ENCODE measurements at places on chromosomes 1 and 21.

DNA sequence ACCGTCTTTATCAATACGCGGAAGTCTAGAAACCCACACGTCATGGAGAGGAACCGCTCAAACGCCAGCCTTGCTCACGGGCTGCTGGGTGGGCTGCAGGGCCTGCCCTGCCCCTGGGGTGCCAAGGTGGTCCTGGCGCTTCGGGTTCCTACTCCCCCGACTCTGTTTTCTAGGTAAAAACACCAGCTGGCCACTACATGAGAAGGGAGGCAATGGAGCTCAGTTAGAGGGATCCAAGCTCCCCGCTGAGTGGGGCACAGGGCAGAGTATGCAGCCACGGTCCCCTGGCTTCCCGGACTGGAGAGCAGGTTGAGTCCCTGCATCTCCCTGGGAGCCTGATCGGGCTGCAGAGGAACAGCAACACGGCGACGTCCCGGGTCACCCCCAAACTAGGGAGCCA lies 41.2 kb upstream of the RIPK4 start:
- H3K27ac ChIP-seq, result no peak overlapping the region
- H3K27me3 ChIP-seq, result no peaks in the 10 kb centered on the region
- H3K36me3 ChIP-seq, result peaks cover 3% of the 10 kb centered on the region
- no peaks in the 10 kb centered on the region for H3K4me1 ChIP-seq
- no peak overlapping the region for H3K4me3 ChIP-seq
- no peak for DNase-seq

GRCh38 chr1:229862017-229862774 lies 204.8 kb upstream of the GALNT2 start:
- no peak overlapping the region for H3K4me3 ChIP-seq
- peaks cover 10% of the 10 kb centered on the region for H3K4me1 ChIP-seq
- DNase-seq, result no peak
- H3K27ac ChIP-seq, result no peak overlapping the region
- no peaks in the 10 kb centered on the region for H3K27me3 ChIP-seq

DNA sequence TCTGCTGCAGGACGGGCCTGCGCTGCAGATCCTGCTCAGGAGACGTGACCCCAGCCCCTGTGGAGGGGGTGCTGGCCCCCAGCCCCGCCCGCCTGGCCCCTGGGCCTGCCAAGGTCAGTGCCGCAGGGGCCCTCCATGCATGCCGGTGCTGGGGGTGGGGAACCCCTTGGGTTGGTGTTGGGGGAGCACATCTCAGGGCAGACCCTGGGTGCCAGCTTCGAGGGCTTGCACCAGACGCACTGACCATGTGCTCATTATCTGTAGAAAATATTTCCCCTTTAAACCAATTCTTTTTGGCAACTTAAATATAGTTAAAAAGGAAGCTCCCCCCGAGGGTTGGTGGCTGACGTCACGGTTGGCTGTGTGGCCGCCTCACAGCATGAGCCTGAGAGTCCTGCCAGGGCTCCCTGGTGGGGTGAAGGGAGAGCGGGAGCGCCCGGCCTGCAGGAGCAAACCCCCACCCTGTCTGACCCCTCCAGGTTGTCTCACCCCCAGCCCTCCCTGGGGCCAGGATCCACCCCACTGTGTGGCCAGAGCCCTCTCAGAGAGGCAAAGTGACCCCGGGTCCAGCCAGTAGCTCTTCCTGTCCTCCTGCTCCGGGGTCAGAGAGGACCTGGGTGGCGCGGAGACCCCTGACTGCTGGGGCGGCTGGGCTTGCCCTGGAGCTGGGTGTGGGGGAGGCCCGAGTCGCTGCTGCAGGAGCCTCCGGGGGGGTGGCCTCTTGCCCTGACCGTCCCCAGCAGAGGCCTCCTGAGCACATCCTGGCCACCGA lies 5.3 kb upstream of the PFKL start:
- no peak for DNase-seq
- no peaks in the 10 kb centered on the region for H3K36me3 ChIP-seq
- peaks cover 20% of the 10 kb centered on the region for H3K4me1 ChIP-seq
- H3K27ac ChIP-seq, result no peak overlapping the region

GRCh38 chr21:29351691-29352090 lies 53.0 kb downstream of the BACH1 start:
- H3K4me3 ChIP-seq, result no peak overlapping the region
- no peak for DNase-seq
- H3K4me1 ChIP-seq, result peaks cover 35% of the 10 kb centered on the region
- peak overlapping the region; percentile 50 for H3K27ac ChIP-seq

DNA sequence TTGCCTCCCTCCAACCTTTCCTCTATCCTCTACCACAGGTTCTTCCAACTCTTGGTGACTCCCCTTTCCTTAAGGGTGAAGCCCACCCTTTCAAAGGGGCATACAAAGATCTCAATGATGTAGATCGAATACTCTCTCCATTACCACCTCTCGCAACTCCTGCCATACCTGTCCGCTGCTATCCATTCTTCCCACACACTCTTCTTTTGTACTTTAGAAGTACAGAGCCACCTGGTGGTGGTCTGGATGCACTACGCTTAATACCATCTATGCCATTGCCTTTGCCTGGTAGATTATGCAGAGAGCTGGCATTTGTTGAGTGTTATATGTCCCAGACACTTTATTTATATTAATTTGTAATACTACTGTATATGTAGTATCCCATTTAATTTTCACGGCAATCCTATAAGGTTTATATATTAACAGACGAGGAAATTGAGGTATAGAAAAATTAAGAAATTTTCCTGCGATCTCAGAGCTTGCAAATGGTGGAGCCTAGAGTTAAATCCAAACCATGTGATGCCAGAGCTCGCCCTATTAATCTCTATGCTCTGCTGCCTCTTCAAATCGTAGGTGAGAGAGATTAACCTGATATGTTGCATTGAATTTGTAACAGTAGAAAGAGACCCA lies 22.9 kb downstream of the TSHB start:
- no peaks in the 10 kb centered on the region for H3K27me3 ChIP-seq
- H3K4me3 ChIP-seq, result no peak overlapping the region
- DNase-seq, result no peak
- no peaks in the 10 kb centered on the region for H3K4me1 ChIP-seq
- H3K36me3 ChIP-seq, result peaks cover 8% of the 10 kb centered on the region

DNA sequence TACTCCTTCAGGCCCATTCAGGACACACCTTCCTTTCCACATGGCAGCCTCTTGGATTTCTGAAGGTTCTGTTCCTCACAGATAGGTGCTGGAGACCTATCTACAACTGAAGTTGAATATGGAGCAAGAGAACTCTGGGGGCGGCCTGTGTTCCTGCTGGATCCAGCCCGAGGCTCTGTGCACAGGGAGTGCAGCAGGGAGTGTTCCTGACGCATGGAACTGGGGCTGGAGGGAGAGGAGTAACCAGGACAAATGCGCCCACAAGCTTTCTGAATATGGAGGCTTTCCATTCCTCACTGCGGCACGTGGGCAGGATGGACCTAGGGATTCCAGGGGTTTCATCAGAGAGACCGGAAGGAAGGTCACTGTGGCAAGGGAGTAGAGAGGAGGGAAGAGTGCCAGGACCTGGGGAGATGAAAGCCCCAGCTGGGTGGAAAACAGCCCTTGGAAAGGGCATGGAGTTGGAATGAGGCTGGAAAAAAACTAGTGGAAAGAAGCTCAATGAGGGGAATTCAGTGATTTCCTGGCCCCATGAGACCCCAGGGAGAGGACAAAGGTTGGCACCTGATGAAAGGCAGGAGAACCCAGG lies 12.5 kb downstream of the PM20D1 start:
- H3K27ac ChIP-seq, result no peak overlapping the region
- H3K36me3 ChIP-seq, result no peaks in the 10 kb centered on the region
- no peaks in the 10 kb centered on the region for H3K27me3 ChIP-seq
